Thymus (tissue), 14 donors: ENCODE measurements at places on chromosomes 5 and 9. TPM values are rescaled to one million over a fixed set of nuclear protein-coding genes. Genes with fewer than 3 reads are reported as not detected.

DNA sequence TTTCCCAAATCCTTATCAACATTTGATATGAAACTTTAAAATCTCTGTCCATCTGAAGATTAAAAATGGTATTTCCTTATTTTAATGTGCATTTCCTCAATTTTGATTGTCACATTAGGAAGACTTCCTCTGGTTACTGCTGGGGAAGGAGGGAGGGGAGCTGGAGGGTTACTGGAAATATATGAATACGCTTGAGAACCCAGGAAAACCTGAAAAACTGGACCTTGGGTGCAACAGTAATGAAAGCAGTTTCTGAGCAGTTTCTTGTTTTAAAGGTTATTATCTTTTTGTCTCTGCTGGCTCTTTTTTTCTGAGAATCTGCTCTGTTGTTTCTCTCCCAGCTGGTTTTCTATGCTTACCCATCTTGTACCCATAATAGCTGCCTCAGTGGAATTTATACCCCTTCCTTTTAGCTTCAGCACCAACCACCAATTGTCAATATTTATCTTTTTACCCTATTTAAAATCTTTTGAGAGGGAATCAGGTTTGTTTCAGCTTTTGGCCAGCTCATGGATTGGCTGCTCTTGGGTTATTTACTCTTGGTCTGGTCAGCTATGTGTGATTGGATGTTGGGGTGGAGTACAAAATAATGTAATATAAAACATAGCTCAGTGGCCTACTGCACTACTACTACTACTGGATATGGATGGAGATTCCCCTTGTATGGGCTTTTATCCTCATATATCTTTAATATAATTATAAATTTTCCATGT, 67.4 kb downstream of the UNC13B start:
- no peak for DNase-seq

- no peak for DNase-seq
Measured at GRCh38 chr5:59628062-59628828, 265.3 kb downstream of the PDE4D start.

Gene SLC27A6
- 16.3 TPM for polyA plus RNA-seq

Gene AK8
- polyA plus RNA-seq: 2.3 TPM

DNA sequence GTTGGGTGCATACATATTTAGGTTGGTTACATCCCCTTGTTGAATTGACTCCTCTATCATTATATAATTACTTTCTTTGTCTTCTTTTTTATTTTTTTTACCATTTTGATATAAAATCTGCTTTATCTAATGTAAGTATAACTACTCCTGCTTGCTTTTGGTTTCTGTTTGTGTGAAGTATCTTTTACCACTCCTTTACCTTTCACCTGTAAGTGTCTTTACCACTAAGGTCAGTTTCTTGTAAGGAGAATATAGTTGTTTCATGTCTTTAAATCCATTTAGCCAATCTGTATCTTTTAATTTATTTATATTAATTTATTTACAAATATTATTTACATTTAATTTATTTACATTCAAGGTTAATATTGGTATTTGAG, 33.0 kb downstream of the INSL4 start:
- DNase-seq: no peak

Gene TAS2R1
- 0.05 TPM for polyA plus RNA-seq

- no peak for DNase-seq
Measured at GRCh38 chr5:35598707-35599370, 18.8 kb upstream of the SPEF2 start.

- DNase-seq: no peak
Measured at GRCh38 chr5:72956324-72957140, 691 bp downstream of the FCHO2 start.

GRCh38 chr5:112492291-112492690, 73.2 kb upstream of the EPB41L4A start:
- DNase-seq: peak; percentile 4

Gene GPRIN1
- 0.82 TPM for polyA plus RNA-seq

DNA sequence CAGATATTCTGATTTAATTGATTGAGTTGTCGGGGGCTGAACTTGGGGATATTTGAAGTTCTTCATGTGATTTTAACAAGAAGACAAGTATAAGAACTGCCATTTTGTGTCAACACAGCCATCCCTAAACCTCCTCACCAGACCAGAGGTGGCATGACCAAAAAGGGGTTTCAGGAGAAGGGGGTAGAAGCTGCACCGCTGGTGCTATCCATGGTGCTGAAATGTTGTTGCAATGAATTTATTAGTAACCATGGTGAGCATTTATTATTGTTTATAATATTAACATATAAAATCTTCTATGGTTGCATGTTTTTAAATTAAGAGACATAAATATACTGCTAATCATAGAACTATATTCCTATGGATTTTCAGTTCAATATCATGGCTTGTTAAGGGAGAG, 72.3 kb downstream of the GNA14 start:
- peak; percentile 28 for DNase-seq

Gene ACTBL2
- polyA plus RNA-seq: 0.07 TPM
